ENCODE measurements at places on chromosomes 4 and X.

DNA sequence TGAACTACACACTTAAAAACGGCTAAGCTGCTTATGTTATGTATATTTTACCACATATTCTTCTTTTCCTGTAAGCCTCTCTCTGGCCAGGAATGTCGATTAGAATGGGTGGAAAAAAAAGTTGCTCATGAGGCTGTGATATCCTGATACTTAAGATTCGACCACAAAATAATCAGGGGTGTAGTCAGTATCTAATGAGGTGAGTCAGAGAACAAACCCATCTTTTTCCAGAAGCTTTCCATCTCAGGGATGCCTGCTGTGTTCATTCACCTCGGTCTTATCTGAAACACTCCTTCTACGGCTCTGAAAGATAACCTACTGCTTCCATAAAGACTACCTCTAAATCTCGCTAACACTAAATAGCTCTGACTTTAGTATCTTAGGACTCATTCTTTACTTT, 142.7 kb upstream of the MAP3K15 start:
- DNase-seq = peak; percentile 26

GRCh38 chrX:98141466-98141865, 1257.8 kb downstream of the RPA4 start:
- no peak for DNase-seq

- DNase-seq = no peak
These were observed 257.6 kb upstream of the CXXC4 start for GRCh38 chr4:104752337-104752736.

DNA sequence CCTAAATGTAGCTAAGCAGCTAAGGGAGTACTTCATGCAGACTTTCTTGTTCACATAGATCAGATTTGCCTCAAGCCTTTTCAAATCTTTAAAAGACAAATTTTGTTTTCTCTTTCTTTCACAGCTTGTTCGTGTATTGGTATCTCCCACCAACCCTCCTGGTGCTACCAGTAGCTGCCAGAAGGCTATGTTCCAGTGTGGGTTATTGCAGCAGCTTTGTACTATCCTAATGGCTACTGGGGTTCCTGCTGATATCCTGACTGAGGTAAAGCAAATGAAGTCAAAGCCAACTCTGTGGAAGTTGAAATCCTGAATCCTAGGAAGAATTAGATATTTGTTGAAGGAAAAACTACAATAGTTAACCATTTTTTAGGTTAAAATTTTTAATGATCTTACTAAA, 62.6 kb downstream of the USO1 start:
- DNase-seq = no peak

DNA sequence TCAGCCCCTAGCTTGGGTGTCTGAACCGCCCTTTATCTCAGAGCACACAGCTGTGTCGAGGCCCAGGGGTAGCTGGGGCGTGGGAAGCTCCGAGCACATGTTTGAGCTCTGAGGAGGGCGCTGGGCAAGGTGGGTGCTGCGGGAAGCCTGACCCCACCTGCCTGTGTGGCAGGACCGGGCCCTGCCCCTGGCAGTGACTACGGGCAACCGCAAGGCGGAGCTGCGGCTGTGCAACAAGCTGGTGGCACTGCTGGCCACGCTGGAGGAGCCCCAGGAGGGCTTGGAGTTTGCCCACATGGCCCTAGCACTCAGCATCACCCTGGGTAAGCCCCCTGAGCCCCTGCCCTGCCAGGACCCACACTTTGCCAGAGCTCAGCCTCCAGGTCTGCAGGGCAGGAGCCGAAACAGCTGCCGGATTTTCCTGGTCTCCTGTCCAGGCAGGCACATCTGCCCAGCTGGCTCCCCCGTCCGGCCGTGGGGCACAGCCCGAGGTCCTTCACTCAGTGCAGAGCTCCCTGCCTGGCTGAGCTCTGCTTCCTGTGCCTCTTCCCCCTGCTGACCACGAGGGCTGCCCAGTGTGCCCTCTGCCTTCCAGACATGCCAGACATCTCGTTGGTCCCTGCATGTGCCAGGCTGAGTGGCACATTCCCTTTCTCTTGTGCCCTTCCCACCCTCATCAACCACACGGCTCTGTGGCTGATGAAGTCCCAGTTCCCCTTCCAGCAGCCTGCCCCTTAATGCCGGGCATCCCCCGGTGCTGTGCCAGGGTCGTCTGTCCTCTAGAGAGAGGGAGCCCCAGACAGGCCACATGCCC, 33.2 kb upstream of the HTRA3 start:
- DNase-seq = no peak

- no peak for DNase-seq
These were observed 30.2 kb downstream of the NEK1 start for GRCh38 chr4:169582203-169582602.

- DNase-seq = peak; percentile 66
These were observed at the start of gene CXXC4 for GRCh38 chr4:104494822-104495559. CXXC4 (minus strand) TSS chr4:104494894; CDS start chr4:104491802, 3,092 bp downstream.

DNA sequence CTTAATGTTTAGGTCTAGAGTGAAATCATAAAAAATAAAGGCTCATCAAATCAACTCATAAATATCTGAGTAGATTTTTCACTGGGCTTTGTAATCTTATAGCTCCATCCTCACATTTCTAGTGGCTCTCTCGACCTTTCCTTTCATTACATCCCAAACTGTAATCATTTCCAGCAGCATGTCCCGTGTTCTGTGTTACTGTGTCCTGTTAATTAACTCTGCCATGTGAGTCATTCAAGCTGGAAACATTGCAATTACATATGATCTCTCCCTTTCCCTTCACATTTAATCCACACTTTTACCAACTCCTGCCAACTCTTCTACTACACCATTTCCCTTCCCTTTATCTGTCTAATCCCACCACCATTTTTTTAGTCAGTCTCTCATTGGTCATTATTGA, 75.5 kb downstream of the UGT8 start:
- DNase-seq = no peak

DNA sequence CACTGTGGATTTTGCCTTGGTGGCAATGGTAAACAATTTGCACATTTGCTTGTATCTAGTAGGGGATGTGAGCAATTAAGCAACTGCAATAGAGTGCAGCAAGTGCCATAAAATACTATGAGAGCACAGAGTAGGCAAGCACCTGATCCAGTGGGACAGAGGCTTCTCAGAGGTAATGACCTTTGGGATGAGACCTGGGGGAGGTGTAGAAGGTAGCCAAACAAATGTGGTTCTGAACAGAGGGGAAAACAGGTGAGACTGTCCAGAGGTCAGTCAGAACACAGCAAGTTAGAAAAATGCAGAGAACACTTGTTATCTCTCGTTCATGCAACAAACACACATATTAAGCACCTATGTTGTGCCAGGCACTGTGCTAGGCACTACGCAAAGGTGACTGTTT, 21.4 kb upstream of the ANK2 start:
- DNase-seq = no peak

Measured in GM03348 (cell line).